ENCODE measurements at places on chromosomes 5 and 9.

DNA sequence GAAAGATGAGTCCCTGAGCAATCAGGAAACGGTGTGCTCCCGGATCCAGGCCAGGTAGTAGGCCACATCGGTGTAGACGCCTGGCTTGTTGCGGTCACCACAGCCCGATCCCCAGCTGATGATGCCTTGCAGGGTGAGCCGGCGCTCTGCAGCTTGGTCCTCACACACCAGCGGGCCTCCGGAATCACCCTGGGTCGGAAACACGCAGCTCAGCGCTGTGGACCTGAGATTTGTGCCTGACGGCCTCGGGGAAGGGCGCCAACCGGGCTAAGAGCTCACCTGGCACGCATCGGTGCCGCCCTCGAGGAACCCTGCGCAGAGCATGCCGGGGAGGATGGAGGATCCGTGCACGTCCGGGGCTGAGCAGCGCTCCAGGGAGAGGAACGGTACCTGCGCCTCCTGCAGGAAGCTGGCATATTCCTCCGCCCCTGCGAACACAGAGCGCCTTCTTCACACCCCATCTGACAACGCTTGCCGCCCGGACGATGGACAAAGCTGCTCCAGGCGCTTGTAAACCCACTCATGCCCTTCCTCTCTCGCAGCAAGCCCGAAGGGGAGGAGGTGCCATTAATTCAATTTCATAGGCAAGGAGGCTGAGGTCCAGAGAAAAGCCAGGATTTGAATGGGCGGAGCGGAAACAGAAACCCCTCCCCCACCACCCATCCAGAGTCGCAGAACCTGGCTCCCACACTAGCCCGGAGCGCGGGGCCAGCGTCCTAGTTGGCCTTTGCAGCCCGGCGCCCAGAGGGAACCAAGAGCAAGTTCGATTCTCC, 2.0 kb upstream of the PFN3 start:
- DNase-seq = peak; percentile 93

GRCh38 chr5:160348080-160348479, 22.3 kb downstream of the C1QTNF2 start:
- DNase-seq = no peak

DNA sequence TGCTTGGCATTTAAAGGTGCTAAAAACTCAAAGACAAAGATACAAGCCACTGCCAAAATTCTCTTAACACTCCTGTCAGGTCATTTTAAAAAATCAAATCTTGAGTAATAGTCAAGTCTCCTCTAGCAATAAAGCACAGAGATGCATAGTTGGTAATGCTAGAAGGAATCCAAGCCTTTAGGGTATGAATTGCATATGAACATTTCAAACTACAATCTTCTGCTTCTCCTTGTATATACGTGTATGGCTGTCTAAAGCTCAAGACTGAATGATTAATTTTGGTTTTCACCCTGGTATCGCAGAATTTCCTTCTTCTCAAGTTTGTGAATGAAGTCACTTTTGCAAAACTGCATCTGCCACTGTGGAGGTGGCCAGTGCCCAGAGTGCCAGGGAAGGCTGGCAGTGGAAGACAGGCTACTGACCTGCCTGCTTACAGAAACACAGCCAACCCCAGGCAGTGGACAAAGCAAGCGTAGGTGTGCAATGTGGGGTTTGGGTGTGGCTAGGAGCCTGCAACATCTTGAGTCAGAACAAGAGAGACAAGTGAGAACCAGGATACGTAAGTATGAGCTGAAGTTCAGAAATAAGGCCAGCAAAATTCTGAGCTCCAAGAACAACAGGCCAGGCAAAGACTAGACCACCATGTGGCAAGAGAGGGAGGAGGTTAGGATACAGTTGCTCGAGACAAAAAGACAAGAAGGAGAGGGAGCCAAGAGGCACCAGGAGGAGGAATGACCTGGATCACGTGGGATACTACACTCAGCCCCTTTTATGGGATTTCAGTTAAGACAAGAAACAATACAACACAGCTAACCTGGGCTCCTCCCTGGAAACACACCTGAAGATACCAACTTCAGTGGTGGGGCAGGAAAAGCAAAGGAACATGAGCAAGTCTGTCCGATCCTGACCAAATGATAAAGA, 22.6 kb downstream of the MYO10 start:
- peak; percentile 63 for DNase-seq

GRCh38 chr9:89519366-89519805, 21.5 kb upstream of the SEMA4D start:
- peak; percentile 60 for DNase-seq

DNA sequence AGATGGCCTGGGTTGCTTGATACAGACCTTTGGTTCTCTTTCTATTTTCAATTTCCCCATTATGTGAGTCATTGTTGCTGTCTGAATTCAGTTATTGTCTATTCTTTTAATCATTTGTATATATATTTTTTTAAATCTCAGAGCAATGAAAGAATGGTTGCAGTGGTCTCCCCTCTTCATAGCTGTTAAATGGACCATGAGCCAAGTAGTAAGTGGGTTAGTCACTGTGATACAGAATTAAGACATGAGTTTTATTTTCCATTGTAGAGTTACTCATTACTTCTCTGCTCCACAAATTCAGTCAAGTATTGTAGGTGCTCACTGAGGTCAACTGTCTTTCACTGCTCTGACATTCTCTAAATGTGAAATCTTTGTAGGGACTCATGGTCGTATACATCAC, 174.6 kb upstream of the GRAMD2B start:
- DNase-seq = no peak

GRCh38 chr5:102818345-102818744, 63.2 kb downstream of the PAM start:
- DNase-seq = no peak

- DNase-seq = no peak
Observed at GRCh38 chr9:99352826-99353225, 130.7 kb downstream of the SEC61B start.

DNA sequence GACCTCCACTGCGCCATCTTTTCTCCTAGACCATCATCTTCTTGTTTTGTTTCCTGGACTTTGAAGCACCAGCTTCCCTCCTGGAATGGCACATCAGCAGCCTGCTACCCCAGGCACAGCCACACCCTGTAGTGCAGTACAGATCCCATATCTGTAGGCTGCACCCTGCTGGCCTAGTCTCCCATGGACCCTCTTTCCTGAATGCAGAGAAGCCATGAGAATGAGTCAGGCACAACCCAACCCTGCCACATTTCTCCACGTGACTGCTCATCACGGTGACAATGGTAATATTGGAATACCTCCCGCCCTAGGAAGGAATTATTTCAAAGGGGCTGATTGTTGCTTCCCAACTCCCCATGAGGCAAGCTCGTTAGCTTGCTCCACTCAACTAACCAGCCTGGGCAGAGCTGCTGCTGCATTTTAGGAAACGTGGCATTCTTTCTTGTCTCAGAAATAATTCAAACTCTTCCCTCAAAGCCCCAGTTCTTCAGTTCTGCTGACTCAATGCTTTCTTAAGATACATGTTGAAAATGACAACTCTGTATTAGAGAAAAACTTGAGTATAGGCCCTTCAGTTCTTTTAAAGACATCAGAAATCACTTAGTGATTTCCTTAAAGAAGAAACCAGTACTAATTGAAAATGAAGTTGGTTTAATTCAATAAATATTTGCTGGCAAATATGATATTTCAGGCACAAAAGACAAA, 328.1 kb downstream of the MLLT3 start:
- no peak for DNase-seq

GRCh38 chr9:95000821-95001220, 274.3 kb downstream of the AOPEP start:
- DNase-seq = no peak

- DNase-seq = no peak
Observed at GRCh38 chr9:137191691-137192447, 3.4 kb downstream of the SSNA1 start.

GRCh38 chr5:116892993-116893392, 318.4 kb upstream of the SEMA6A start:
- no peak for DNase-seq

DNA sequence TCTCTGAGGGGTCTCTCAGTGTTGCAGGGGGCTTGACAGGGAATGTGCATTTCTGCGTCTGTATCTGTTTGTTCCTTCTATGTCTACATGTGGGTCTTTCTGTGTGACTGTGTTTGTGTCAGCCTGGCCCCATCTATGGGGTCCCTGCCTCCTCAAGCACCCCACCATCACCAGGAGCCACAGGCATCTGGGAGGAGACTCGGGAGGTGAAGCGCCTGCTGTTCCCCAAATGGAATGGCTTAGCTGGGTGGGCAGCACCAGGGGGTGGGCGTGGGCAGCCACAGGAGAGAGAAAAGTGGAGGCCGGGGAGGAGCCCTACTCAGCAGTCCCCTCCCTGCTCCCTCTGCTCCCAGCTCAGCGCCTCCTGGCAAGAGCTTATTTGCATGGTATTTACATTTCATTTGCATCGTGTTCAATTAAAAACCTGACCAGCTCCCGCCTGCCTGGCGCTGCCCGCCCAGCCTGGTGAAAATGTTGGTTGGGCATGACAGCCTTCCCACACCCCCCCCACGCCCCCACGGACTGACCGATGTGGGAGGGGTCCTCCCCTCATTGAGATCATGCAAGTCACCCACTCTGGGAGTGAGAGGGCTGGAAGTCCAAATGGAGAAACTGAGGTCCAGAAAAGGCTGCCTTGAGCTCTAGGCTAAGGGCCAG, 50.5 kb downstream of the CXXC5 start:
- DNase-seq = peak; percentile 77

- DNase-seq = no peak
Observed at GRCh38 chr5:69341520-69342161, 9.0 kb upstream of the CCDC125 start.

- DNase-seq = no peak
Observed at GRCh38 chr9:35727676-35728040, 4.3 kb downstream of the TLN1 start.

- DNase-seq = no peak
Observed at GRCh38 chr9:129038109-129038852, 1.9 kb downstream of the MIGA2 start.
